Astrocyte (in vitro differentiated cells and primary cell): ENCODE measurements at places on chromosomes 5 and 9. TPM values are rescaled to one million over a fixed set of nuclear protein-coding genes. Genes with fewer than 3 reads are reported as not detected.

The CMYA5 gene
- total RNA-seq: 1.2 and 1.5 TPM in 2 replicates

DNA sequence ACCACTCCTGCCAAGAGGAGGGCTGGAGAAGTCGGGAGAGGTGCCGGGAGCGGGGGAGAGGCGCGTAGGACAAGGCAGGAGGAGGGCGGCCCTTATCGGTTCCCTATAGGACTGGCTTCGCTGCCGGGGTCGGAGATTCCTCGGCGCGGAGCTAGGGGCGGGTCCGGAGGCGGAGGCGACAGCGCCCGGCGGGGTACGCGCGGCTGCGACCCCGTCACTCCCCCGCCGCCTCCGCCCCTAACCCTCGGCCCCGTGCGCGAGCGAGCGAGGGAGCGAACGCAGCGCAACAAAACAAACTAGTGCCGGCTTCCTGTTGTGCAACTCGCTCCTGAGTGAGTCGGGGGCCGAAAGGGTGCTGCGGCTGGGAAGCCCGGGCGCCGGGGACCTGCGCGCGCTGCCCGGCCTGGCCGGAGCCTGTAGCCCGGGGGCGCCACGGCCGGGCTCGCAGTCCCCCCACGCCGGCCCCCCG lies 2.0 kb downstream of the GLIS3 start:
- H3K27ac ChIP-seq: peak overlapping the region; percentile 99
- peak overlapping the region; percentile 86 for H3K4me3 ChIP-seq
- no peaks in the 10 kb centered on the region for H3K27me3 ChIP-seq

GRCh38 chr9:17052626-17053025 lies 82.2 kb upstream of the CNTLN start:
- H3K4me1 ChIP-seq: no peaks in the 10 kb centered on the region
- DNase-seq: no peak
- H3K27me3 ChIP-seq: no peaks in the 10 kb centered on the region
- no peak overlapping the region for H3K4me3 ChIP-seq
- no peaks in the 10 kb centered on the region for H3K36me3 ChIP-seq

DNA sequence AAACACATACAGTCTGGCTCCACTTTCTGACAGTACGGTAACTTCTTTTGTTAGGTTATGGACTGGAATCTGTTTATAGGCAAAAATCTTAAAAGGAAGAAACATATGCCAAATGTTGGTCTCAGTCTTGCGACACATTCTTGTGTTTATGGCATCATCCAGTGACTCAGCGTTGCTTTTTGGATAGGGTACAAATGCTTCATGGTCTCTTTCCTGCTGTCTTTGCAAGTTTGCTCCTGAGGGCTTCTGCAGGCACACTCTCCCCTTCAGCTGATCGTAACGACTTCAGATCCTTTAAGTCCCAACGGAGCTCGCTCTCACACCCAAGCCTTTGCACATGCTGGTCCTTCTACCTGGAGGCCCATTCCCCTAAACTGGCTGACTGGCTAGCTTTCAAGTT lies 23.6 kb upstream of the TNFSF8 start:
- H3K27me3 ChIP-seq: no peaks in the 10 kb centered on the region
- no peak overlapping the region for H3K4me3 ChIP-seq
- peak; percentile 79 for DNase-seq
- H3K4me1 ChIP-seq: peaks cover 7% of the 10 kb centered on the region
- no peaks in the 10 kb centered on the region for H3K36me3 ChIP-seq

- no peak overlapping the region for H3K27ac ChIP-seq
- no peaks in the 10 kb centered on the region for H3K27me3 ChIP-seq
- no peak overlapping the region for H3K4me3 ChIP-seq
- peak; percentile 5 for DNase-seq
- no peaks in the 10 kb centered on the region for H3K4me1 ChIP-seq
These were observed 206.2 kb upstream of the CDH10 start for GRCh38 chr5:24850926-24851486.

DNA sequence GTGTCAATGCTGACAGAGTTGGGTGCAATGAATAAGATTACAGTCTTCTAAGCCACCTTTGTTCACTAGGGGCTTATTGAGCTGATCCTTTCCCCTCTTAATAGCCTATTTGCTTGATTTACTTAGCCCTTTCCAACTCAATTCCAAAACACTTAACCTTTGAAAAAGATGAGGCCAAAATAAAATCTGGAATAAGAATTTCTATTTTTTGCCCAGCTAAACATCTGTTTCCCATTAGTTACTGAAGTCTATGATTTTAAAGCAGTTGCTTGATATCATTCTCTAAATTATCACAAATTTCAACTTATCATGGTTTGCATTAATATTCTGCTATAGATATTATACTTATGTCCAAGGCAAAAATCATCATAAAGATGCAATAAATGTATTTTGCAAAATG lies 1272.0 kb upstream of the ACO1 start:
- no peak overlapping the region for H3K27ac ChIP-seq
- H3K4me1 ChIP-seq: no peaks in the 10 kb centered on the region
- no peak overlapping the region for H3K4me3 ChIP-seq
- DNase-seq: no peak
- H3K27me3 ChIP-seq: no peaks in the 10 kb centered on the region
